Stimulated activated naive B cell treated with anti-CD40 and anti-IgM and Interleukin-4, amounts not matched to agents 10 μg/mL and 1 μg/mL and 100 μg/mL, for 72 hours (primary cell): ENCODE measurements at places on chromosomes 7 and 10.

DNA sequence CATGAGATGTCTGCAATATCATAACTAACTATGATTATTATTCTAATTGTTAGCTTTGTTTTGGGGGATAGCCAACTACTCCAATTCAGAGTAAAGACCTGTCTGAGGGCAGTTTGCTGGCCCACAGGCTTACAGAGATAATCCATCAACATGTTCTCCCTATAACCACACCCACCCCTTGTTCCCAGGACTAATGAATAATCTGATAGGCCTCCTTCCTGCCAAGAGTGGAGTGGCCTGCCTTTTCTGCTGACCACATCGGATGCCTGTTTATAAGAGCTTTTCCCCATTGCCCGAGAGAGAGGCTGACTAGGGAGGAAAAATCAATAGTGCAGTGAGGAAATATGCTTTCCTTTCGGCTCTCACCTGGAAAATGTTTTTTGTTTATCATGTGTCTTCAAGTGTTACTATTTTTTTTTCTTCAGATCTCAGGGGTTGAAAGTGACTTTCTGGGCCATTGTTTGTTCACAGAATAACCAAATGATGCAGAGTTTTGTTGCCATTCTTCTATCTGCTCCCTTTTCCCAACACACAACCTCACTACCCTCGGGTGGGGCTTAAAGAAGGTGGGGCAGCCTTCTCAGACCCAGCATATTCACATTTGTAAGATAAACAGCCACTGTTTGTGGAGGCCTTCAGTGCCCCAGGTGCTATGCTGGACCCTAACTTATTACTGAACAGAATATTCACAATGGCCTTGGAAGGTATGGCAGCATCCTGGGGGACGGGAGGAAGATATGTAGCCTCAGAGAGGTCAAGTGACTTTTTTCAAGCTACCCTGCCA, 38.4 kb downstream of the PLPP4 start:
- no peak for DNase-seq

DNA sequence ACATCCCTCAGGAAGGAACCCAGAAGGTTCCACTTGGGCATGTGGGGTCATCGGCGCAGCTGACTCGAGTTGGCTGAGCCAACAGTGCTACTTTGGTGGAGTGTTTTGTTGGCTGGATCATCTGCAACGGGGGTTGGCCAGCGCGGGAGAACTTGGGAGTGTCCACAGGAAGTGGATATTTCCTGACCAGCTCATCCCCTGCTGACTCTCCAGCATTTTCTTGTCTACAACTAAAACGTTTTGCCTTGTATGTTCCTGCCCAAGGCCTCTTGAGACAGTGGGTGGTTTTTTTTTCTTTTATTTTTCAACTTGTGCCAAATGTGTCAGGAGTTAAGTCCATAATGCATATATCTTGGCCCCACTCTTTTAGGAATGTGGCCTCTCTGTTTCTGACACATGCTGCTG, 208.6 kb downstream of the ZNF365 start:
- DNase-seq = no peak

DNA sequence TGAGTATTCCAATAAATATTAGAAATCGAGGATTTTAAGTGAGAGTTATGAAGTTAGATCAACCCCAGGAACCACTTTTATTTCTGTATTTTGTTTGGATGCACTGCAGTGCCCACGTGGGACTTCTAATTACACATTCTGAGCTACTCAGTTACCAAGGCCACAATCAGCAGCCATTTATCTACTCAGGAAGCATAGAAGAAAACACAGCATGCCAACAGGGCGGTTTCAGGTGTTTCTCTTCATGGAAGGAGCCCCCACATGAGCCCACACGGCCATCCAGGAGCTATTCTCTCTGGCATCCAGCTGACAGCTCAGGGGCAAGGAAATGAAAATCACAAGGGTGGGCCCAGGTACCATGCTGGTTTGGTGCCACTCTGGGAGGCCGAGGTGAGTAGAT, 266.5 kb upstream of the MKLN1 start:
- no peak for DNase-seq

GRCh38 chr10:104485632-104486031, 132.0 kb downstream of the CFAP58 start:
- DNase-seq = no peak

GRCh38 chr7:5232874-5233273, 42.8 kb downstream of the WIPI2 start:
- DNase-seq = no peak

DNA sequence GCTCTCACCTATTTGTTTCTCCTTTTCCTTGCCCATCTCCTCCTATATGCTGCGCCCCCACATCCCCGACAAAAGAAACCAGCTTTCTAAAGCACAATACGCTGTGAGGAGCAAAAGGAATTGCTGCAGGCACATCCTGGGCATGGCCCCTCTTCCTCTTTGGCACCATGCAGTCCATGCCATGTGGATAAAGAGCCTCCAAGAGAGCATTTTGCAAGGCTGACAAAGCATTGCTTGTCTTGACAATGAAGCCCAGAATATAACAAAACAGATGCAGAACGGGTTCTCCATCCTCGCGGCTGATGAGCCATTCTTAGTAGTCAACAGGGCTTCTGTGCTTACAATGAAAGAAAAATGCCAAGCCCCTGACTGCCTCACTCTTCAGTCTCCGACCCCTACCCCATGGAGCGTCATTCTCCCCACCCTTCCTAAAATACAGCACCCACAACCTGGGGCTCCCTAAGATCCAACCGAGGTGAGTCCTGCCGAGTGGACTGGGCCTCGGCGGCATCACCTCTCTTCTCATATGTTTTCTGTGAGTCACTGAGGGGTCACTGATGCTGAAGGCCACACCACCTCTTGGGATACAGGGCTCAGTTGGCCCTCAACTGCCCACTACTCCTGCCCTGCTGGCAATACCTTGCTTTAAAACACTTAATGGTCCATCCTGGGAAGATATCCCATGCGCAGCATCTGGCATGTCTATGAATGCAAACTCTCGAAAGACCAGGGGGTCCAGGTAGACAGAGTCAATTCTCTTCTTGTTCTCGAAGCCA, 47.5 kb downstream of the GSDME start:
- no peak for DNase-seq

DNA sequence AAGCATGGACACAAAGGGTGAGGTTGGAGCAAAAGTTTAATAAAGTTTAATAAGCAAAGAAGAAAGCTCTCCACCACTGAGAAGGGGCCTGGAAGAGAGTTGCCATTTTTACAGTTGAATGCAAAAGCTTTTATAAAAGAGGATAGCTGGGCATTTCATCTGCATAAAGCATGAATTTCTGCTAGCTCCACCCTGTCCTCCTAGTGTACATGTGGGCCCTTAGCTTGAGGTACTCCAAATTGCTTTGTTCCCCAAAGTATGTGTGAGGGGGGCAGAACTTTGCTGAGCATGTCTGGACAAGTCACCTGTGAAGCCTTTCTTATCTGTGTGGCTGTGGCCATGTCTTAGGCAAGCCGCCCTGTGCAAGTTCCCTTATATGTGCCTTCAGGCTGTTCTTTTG, 22.6 kb upstream of the CROT start:
- no peak for DNase-seq
